ENCODE measurements at places on chromosomes 11 and 22.

DNA sequence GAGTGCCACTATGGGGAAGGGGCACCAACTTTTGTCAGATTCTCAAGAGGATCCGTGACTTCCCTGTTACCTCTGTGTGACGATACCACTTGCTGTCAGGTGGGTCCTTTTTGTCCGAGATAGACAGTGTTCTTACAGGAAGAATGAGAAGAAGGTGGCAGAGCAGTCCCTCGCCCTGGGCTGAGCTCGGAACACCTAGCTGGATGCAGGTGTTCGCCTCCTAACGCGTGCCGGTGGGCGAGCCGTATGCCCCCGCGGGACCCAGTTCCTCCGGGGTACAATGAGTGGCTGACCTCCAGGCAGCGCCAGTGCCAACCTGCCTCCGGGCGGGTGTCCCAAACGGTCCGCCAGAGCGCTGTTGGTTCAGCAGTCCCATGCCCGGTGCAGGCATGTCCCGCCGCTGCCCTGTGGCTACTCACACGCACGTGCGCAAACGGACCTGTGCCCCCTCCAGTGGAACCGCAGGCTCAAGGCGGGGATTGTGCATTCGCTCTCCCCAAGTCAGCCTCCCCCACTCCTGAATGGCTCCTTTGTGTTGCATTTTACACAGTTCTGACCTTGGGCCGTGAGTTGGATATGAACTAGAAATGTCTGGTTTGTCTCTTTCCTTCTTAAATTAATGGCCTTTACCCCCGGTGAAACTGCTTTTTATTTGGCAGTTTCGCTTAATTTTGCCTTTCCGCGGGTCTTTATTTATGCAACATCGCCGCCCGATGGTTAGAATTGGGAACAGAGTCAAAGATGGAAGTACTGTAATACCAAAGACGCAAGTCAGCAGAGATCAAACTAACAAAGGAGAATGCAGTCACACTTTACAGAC lies 1.1 kb upstream of the ABTB2 start:
- peak; percentile 58 for DNase-seq

DNA sequence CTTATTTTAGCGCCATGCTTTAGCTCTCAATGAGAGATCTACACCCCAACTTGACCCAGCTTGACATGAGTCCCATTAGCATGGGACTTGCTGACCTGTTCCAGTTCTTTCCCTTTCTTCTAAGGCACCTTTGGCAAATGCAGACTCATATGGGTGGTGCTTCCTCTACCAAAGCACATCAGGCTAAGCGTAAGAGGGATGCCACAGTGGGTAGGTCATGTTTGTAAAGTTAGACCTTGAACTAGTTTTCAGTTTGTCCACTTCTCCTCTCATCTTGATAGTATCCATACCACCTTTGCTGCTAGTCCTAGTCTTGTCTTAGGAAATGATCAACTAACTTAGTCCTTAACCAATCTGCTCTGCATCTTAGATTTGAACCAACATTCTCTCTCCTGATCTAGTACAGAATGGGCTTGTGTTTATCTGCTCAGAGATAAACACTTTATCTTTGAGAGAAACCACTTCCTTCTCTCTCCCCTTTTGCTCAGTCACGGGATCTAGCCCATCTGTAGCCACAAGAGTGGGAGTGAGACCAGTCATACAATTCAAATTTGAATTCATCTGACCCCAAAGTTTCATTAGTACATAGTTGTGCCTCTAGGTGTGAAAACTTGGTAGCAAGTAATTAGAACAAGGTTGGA lies 72.1 kb upstream of the CD44 start:
- DNase-seq, result no peak

DNA sequence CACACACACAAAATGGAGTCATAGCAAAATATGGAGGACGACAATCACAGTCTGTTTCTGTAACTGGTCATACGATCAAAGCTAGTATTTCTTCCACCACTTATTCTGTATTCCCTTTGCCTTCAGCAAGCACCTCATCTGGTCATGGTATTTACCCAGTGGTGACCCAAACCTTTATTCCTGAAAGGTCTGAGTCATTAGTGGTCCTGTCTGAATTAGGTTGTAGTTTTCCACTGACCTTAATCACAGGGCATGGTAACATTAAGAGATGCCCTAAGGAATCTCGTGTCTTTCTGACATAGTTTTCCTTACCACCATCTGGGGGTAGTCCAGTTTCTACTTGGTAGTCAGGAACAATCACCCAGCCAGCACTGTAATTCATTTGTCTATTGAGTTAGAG lies 54.8 kb upstream of the CEP295 start:
- no peak for DNase-seq

- peak; percentile 8 for DNase-seq
Measured at GRCh38 chr22:46078241-46079092, 71.9 kb upstream of the PPARA start.

DNA sequence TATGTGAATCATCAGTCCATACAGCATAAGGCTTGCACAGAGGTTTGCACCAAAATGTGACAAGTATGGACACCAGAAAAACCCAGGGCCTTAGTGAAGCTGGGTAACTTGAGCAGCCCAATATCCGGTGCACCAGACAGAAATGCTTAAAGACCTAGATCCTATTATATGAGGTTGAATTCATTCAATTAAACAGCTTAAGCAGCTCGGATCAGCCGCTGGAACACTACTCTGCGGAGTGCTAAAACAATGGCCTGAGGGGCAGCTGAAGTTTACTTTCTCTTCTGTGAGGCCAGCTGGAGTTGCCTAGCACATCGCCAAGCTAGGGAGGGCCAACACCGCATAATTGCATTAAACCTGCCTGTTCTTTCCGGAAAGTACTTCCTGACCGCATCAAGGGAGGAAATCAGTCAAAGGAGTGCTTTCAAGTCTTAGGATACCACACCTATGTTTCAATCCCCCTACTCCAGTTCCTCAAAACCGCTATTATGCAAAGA lies 17.0 kb upstream of the FAM181B start:
- no peak for DNase-seq

Measured in ascending aorta (tissue), 2 donors.